ENCODE measurements at places on chromosomes 6 and 20.

DNA sequence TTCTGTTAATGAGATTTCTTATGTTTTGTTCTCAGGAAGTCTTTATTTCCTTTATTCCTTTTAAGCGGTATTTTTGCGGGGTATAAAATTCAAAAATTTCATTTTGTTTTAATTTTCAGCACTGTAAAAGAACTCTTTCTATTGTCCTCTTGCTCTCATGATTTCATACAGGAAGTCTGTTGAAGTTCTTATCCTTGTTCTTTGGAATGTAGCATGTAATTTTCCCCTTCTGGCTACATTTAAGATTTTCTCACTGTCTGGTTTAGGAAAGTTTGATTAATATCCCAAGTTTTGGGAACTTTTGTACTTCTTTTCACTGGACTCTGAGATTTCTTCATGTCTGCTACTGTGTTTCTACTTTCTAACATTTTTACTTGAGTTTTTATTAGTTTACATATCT lies 581.4 kb upstream of the GJE1 start:
- no peak for DNase-seq

DNA sequence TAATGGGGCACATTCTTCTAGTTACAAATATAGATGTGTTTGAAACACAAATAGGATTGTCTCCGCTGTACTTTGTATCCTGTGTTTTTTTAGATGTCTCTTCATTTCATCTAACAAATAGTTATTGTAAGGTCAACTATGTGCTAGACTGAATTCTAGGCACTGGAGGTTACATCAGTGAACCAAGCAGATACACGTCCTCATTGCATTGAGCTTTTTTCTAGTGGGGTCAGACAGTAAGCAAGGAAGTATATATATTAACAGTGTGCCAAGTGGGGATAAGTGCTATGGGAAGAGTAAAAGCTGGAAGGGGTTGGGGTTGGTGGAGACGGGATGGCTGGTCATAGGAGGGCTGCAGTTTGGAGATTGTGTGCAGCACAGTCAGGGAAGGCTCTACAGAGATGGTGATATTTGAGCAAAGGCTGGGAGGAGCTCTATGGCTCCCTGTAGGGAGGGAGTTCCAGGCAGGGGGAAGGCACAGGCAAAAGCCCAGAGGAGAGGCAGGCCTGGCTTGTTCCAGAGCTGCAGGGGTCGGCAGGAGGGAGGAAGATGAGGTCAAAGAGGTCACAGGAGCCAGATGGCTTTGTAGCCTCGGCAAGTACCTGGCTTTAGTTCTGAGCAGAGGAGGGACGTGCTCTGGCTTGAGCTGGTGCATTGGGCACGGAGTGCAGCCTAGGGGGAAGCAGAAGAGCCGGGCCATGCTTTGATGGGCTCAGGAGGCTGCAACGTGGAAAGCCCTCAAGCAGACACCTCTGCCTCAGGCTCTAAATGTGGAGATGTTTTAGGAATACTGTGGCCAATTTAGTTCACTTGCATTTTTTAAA lies 152.3 kb downstream of the ZDHHC14 start:
- no peak for DNase-seq

DNA sequence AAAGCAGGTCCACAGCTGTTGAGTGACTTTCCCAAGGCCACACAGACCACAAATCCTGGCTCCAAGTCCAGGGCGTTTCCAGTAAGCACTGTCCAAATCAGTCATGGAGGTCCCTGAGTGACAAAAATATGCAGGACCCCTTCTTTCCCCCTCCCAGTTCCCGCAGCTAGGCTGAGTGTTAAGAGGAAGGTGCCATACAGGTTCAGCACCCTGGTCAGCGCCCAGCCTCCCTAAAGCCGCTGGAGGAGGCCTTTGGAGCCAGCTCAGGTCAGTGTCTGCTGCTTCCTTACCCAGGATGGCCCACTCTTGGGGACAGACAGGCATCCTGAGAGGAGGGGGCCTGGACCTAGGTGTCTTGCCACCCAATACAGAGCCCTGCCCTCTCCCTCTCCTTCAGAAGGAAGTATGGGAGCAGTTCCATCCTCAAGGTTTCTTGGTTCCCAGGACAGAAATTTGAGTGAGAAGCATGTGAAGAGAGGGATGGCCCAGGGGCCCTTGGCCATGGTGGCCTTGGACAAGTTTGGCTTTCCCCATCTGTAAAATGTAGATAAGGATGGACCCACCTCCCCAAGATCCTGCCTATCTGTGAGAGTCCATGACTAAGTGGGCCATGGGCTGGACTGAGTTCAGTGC lies 13.2 kb downstream of the TMEM74B start:
- DNase-seq: no peak

DNA sequence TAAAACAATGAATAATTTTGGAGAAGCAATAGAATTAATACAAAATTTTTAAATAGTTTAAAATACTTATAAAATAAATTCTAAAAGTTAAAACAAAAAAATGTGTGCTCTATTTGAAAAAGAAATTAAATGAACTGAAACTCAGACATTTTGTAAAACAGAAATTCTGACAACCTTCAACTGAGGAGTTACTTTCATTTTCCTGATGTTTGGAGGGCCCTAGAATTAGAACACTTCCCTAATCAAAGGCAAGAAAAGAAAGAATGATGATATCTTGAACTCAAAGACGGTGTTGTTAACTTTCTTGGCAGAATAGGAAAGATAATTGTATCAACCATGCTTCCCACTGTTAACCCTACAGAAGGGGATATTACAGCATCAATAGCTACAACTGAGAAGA lies 27.9 kb downstream of the SNX14 start:
- no peak for DNase-seq

GRCh38 chr20:63553251-63553932 lies 567 bp upstream of the FNDC11 start:
- DNase-seq: peak; percentile 4

GRCh38 chr6:116779573-116780164 lies 14.2 kb upstream of the FAM162B start:
- DNase-seq: peak; percentile 36

DNA sequence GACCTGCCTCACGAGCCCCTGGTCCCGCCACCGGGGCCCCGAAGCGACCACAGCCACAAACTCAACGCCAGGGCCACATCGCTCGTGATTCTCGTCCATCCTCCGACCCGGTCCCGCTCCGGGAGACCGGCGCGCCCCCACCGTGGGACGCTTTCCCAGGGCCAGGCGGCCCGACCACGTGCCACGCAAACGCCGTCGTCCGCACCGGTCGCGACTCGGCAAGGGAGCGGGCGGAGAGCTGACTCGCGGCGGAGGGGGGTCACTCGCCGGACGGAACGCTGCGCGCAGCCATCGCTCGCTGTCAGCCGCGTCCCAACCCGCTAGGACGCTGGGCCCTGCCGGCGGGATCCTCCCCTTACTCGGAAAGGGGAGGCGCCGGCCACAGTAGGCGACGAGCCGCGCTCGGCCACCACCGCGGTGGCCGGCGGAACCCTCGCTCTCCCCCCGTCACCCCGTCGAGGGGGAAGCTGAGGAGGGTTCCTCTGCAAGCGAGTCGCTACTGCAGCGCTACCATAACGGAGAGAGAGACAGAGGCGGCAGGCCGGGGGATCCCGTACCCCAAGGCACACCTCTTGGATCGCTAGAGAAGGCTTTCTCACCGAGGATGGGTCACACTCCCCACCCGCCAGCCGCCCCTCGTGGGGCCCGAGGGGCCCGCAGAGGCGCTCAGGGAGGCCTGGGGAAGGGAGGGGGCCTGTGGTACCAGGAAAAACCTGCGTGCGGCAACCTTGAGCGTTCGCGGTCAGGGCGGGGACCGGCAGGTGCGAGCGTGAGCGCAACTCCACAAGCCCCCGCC lies 511.8 kb upstream of the ZNF337 start:
- peak; percentile 39 for DNase-seq

DNA sequence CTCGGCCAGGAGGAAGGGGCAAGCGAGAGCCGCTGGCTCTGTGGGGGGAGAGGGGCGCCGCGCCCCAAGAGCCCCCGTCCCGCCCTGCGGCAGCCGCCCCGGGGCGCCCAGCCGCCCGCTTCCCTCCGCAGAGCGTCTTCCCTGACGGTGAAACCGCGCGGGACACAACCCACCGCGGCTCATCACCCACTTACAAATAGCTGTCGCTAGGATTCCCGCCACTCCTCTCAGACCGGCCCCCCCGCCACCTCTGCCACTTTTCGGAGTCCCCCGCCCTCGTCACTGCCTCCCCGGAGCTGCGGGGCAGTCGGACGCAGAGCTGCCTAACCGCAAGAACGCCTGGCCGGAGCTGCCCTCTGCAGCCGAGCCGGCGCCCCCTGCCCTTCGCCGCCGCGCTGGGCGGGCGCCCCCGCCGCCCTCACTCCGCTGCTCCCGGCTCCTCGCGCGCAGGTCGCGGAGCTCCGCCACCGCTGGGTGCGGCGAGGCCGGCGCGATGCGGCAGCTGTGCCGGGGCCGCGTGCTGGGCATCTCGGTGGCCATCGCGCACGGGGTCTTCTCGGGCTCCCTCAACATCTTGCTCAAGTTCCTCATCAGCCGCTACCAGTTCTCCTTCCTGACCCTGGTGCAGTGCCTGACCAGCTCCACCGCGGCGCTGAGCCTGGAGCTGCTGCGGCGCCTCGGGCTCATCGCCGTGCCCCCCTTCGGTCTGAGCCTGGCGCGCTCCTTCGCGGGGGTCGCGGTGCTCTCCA lies at the start of gene SLC35D3:
Gene SLC35D3 (plus strand): TSS at position 366 of the 749 bp plus-strand sequence. CDS start 128 bp downstream, at position 494.
- no peak for DNase-seq

GRCh38 chr6:139757784-139758183 lies 383.3 kb upstream of the CITED2 start:
- DNase-seq: no peak

- DNase-seq: no peak
Measured at GRCh38 chr6:152821525-152821924, 70.9 kb downstream of the VIP start.

GRCh38 chr6:12923644-12924235 lies 207.2 kb downstream of the PHACTR1 start:
- no peak for DNase-seq

- no peak for DNase-seq
Measured at GRCh38 chr20:64159286-64159680, 5.0 kb upstream of the MYT1 start.

- no peak for DNase-seq
Measured at GRCh38 chr6:54192993-54193392, 81.8 kb downstream of the MLIP start.

DNA sequence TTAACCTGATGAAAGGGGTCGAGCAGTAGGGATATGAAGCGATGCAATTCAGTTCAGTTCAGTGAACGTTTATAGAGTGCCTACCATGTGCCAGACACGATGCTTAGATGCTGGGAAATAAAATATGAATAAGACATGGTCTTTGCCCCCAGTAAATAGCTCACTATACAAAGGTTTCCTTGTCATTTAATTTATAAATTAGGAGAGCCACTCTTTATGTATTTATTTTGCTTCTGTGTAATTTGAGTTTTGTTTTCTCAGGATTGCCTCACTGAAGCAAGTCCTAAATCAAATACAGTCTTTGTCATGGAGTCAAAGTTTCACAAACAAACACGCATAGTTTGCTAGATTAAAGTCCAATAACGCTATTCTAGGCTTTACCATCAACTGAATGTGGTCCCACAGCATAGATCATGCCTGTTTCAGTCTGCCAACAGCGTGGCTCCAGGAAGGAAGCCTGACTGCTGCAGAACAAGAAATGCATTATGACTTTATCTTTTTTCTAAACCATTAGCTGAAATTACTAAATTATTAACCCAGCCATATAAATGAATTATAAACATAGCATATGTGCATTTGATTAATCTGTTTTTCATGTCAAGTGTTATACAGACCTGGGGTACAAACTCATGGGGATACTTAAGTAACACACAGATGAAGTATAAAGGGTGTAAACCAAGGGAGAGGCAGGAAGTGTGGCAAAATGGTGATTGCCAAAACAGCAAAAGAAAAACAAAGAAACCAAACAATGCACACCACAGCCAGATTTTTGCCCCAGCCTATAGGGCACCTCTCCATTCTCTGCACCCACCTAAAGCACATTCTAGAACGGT lies 29.8 kb upstream of the CCN2 start:
- DNase-seq: no peak

- no peak for DNase-seq
Measured at GRCh38 chr20:48789185-48789668, 38.6 kb downstream of the PREX1 start.

DNA sequence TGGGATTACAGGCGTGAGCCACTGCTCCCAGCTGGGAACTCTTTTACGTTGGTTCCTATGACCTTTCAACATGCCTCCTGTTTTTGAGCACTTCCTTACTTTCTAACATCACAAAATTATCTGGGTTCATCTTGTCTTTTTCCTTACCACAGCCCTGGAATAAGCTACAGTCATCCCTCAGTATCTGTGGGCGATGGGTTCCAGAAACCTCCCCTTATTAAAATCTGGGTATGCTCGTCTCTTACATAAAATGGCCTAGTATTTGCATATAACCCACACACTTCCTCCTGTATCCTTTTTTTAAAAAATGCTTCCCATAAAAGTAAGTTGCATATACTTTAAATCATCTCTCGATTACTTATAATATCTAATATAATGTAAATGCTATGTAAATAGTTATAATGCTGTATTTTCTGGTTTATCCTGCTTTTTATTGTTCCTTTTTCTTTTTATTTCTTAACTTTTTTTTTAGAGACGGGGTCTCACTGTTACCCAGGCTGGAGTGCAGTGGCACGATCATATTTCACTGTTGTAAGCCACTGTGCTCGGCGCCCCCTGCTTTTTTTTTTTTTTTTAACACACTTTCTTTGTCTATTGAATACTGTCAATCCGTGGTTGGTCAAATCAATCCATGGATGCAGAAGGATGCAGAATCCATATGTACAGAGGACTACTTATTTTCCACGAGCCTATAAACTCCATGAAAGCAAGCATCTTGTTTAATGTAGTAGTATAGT lies 9.2 kb downstream of the RPF2 start:
- no peak for DNase-seq

DNA sequence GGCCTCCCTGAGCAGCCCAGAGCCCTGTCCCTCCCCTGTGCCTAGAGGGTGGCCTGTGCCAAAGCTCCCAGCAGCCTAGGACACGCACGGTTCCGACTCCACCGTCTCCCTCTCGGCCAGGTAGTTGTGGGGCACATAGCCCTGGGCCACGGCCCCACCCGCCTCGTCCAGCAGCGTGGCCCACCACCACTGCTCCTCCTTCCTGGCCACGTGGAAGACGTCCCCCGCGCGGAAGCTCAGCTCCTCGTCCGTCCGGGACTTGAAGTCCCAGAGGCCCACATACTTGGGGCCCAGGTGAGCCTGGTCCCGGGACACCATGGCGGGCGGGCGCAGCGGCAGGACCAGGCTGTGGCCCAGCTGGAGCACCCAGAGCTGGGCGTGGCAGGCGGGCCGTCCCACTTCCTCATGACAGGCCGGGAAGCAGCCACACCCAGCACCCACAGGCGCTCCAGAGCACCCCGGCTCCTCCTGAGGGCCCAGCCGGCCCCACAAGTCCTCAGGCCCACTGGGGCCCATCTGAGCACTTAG lies at the start of gene PTK6:
Gene PTK6 (minus strand): TSS at position 380 of the 528 bp plus-strand sequence. CDS start 62 bp downstream, at position 318.
- DNase-seq: no peak

DNA sequence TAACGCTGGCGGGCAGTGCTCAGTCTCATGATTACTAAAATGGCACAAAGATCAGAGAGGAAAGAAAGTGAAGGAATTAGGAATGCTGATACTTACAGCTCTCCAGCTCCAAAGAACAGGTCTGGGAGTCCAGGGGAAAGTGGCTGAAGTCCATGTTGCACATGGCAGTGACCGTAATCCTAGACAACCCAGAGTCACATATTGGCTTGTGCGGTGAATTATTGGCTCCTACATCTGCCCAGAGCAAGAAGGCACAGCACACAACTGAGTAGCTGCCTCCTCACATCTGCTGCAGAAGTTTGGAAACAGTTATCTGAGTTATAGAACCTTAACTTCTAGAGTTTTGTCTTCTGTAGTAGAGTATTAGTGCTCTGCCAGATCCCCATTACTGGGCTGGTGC lies 47.2 kb downstream of the GABRR2 start:
- DNase-seq: no peak

Data from NCI-H1105 (cell line).